Liver (tissue), 10 donors: ENCODE measurements at places on chromosomes 16 and 17. TPM values are rescaled to one million over a fixed set of nuclear protein-coding genes. Genes with fewer than 3 reads are reported as not detected.
A peak's percentile ranks its signal among the peaks of the same experiment; 100 is the strongest.

GRCh38 chr16:26735521-26735920 lies 331.2 kb upstream of the C16orf82 start:
- no peaks in the 10 kb centered on the region for H3K4me1 ChIP-seq
- H3K27ac ChIP-seq: no peak overlapping the region
- no peaks in the 10 kb centered on the region for H3K36me3 ChIP-seq
- H3K4me3 ChIP-seq: no peak overlapping the region
- no peak for DNase-seq

DNA sequence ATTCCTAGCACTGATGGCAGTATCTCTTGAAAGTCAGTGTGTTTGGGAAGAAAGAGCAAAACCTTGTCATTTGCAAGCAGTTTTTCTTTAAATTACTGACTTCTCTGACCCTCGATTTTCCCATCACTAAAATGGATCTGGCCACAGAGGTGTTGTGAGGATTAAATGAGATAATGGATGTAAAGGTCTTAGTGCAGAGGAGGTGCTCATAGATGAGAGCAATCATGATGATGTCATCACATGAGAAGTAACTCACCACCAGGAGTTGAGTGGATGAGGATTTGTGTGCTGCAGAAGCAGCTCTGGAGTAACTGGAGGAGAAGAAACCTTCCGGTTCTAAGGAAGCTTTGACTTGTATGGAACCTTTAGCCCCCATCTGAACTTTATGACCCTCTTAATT lies 30.6 kb downstream of the PITPNM3 start:
- no peak overlapping the region for H3K4me3 ChIP-seq
- H3K27ac ChIP-seq: no peak overlapping the region
- no peaks in the 10 kb centered on the region for H3K27me3 ChIP-seq
- H3K36me3 ChIP-seq: no peaks in the 10 kb centered on the region

The CHD9NB gene
- 0.05 TPM for total RNA-seq

DNA sequence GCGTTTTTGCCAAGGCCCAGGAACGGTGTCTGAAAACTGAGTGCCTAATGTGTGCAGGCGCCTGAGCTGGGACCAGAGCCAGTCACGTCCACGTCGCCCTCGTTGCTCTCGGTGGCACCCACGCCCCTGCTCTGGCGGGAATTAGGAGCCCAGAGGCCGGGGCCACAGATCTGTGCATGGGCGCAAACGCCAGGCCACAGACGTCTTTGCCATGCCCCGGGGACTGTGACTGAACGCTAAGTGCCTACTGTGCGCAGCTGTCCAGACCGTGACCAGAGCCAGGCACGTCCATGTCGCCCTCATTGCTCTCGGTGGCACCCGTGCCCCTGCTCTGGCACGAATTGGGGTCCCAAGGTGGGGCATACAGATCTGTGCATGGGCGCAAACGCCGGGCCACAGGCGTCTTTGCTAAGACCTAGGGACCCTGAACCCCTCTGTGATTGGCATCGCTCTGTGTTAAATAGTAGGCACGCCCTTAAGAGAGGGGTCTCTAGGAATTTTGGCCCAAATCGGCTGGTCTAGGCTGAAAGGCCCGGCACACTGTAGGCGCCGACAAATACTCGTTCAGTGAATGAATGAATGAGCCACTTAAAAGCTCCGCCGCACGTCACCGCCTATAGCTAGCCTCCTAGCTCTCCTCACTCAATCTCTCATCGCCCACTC lies 827 bp upstream of the UBALD1 start:
- DNase-seq: no peak
- H3K27me3 ChIP-seq: no peaks in the 10 kb centered on the region
- peaks cover 34% of the 10 kb centered on the region for H3K4me1 ChIP-seq
- H3K36me3 ChIP-seq: no peaks in the 10 kb centered on the region
- peak overlapping the region; percentile 99 for H3K27ac ChIP-seq

The CBFB gene
- 14.4 TPM for total RNA-seq

GRCh38 chr17:39774047-39774446 lies 36.3 kb downstream of the GRB7 start:
- no peaks in the 10 kb centered on the region for H3K4me1 ChIP-seq
- peak overlapping the region; percentile 52 for H3K27ac ChIP-seq
- DNase-seq: no peak
- H3K27me3 ChIP-seq: no peaks in the 10 kb centered on the region

- no peaks in the 10 kb centered on the region for H3K27me3 ChIP-seq
- DNase-seq: no peak
- H3K27ac ChIP-seq: no peak overlapping the region
- H3K4me1 ChIP-seq: no peaks in the 10 kb centered on the region
Observed at GRCh38 chr17:76432712-76433336, 20.1 kb downstream of the UBE2O start.

The MT4 gene
- not detected for total RNA-seq

GRCh38 chr17:40552806-40553693 lies 12.2 kb downstream of the CCR7 start:
- peak overlapping the region; percentile 90 for H3K27ac ChIP-seq
- H3K4me1 ChIP-seq: peaks cover 51% of the 10 kb centered on the region
- no peak overlapping the region for H3K4me3 ChIP-seq
- H3K36me3 ChIP-seq: no peaks in the 10 kb centered on the region
- peak; percentile 33 for DNase-seq

DNA sequence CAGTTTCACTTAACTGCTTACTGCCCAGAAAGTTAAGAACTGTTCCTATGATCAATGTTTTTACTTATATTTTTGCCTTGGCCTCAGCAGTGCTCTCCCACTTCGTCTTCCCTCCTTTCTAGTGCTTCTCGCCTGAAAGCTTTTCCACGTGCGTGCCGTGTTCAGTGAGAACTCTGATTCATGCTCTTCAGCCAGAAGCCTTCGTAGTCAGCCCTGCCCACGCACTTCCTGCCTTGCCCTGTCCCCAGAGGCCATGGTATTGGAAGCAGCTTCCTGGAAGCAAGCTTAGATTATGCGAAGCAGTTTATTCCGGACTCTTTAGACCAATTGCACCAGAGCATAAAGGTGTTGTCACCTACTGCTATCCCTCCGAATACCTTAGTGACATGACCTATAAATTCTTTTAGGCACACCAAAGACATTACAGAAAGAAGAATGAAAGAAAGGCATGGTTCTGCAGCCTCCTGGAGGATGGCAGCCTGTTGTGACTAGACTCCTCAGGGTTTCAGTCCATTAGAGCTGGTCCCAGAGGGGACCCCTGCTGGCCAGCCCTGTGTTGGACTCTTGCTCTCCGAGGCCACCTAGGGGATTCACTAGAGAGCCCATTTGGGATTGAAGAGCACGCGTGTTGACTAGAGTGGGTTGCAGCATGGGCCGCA lies 105.2 kb downstream of the RPTOR start:
- H3K4me3 ChIP-seq: no peak overlapping the region
- H3K4me1 ChIP-seq: no peaks in the 10 kb centered on the region
- H3K27ac ChIP-seq: peak overlapping the region; percentile 38
- H3K36me3 ChIP-seq: no peaks in the 10 kb centered on the region
- no peaks in the 10 kb centered on the region for H3K27me3 ChIP-seq

GRCh38 chr17:30524847-30525246 lies 47.6 kb downstream of the GOSR1 start:
- H3K36me3 ChIP-seq: peaks cover 15% of the 10 kb centered on the region
- DNase-seq: no peak
- H3K27ac ChIP-seq: no peak overlapping the region

DNA sequence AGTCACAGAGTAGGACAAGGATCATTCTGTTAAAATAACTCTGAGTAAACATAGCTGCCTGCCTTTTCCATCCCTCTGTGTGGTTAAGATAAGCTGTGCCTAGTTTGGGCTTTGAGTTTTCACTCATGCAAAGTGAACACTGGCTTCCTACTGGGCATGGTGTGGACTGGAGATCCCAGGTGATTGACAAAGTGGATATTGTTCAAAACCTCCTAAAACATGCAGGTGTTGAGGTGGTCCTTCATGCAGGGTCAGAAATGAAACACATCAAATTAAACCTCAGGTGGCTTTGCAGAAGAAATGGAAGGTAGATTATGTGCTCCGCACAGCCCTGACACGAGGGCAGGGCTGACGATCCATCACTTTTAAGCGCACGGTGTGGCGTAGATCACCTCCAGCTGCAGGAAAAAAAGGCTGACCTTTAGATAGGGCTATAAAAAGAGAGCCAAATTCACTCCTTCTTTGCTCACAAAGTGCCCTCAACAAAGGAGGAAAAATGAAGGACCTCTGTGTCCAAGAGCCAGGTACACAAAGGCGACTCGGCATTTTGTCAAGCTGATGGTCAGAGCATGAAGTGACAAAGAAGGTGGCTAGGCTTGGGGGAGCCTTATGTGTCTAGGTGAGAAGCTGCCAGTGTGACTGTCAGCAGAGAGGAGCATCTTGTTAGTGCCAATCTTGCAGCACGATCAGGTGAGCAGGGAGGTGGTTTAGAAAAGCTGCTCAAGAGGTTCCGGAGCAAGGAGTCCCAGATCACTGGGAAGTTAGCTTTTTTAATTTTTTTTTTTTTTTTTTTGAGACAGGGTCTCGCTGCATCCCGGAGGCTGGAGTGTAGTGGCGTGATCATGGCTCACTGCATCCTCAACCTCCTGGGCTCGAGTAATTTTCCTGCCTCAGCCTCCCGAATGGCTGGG lies 19.9 kb upstream of the ITPRIPL2 start:
- no peak for DNase-seq
- H3K27ac ChIP-seq: no peak overlapping the region
- H3K4me3 ChIP-seq: peak overlapping the region; percentile 12
- H3K4me1 ChIP-seq: peaks cover 7% of the 10 kb centered on the region
- no peaks in the 10 kb centered on the region for H3K27me3 ChIP-seq

The OR3A3 gene
- not detected for total RNA-seq

DNA sequence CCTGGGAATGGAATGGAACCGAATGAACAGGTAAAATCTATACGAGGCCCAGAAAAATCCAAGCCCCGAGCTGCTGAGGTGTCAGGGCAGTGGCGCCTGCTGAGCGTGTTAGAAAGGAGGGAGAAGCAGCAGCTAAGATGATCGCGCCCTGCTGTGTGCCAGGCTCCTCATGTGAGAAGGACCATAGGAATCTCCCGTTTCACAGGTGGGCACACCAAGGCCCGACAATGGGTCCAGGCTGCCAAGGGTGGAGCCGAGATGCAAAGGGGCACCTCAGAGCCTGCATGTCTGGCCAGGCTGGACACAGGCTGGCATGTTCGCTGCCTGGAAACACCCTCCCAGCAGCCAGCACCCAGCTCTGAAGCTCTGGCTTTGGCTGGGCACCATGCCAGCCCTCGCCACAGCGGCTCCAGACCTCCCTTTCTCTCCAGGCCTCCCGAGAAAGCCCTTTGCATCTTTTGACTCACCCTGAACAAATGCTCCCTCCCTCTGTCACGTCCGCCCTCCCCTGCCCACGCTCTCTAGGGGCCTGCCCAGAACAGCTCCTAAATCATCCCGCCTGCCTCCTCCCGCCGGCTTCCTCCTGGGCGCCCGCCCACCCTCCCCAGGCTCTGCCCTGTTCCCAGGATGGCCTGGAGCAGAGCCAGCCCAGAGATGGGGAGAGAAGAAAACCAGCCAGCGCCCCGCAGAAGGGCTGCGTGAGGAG lies 217.8 kb upstream of the GSE1 start:
- no peak for DNase-seq
- no peaks in the 10 kb centered on the region for H3K36me3 ChIP-seq
- no peak overlapping the region for H3K4me3 ChIP-seq
- peaks cover 3% of the 10 kb centered on the region for H3K4me1 ChIP-seq
- no peak overlapping the region for H3K27ac ChIP-seq
- no peaks in the 10 kb centered on the region for H3K27me3 ChIP-seq

The SLFN14 gene
- total RNA-seq: 23.7 TPM

- H3K27ac ChIP-seq: peak overlapping the region; percentile 36
- H3K36me3 ChIP-seq: peaks cover 31% of the 10 kb centered on the region
- H3K4me3 ChIP-seq: no peak overlapping the region
- no peaks in the 10 kb centered on the region for H3K27me3 ChIP-seq
- no peak for DNase-seq
Observed at GRCh38 chr17:47660064-47660492, 10.4 kb downstream of the KPNB1 start.

DNA sequence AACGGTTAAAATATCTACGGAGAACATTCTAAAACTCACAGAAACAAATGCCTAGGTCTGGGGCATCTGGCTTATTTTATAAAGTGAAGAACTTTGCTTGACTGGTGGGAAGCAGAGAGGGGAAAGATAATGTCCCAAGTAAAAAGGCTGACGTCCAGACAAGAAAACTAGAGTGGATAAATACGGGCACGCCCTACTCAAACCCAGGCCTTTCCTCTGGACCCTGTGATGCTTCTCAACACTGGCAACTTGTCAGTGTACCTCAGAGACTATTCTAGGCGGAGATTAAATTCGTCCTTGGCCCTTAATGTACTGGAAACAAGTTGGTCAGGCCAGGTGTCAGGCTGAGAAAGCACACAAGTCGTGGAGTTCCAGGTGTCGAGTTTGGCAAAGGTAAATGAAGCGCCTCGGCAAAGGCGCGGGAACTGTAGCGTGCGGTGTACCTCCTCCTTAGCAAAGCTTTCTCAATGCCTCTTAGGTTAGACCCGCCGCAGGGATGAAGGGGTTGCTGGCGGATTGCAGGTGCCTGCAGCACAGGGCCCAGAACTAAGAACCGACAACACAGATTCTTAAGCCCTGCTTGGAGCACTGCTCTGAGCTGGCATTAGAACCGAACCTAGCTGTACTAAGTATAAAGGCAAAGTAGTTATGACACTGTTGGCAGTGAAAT lies 668 bp upstream of the UNK start:
- DNase-seq: no peak
- H3K4me3 ChIP-seq: peak overlapping the region; percentile 16
- H3K27me3 ChIP-seq: no peaks in the 10 kb centered on the region
